ENCODE measurements at places on chromosomes 2 and 18. TPM values are rescaled to one million over a fixed set of nuclear protein-coding genes. Genes with fewer than 3 reads are reported as not detected.

- peaks cover 2% of the 10 kb centered on the region for H3K27me3 ChIP-seq
- H3K36me3 ChIP-seq, result no peaks in the 10 kb centered on the region
- no peak overlapping the region for H3K4me3 ChIP-seq
- H3K27ac ChIP-seq, result no peak overlapping the region
Observed at GRCh38 chr2:88827821-88828220, 136.3 kb downstream of the RPIA start.

GRCh38 chr2:156589381-156590079, 153.4 kb downstream of the GPD2 start:
- no peaks in the 10 kb centered on the region for H3K4me1 ChIP-seq
- no peak overlapping the region for H3K27ac ChIP-seq
- no peaks in the 10 kb centered on the region for H3K27me3 ChIP-seq

DNA sequence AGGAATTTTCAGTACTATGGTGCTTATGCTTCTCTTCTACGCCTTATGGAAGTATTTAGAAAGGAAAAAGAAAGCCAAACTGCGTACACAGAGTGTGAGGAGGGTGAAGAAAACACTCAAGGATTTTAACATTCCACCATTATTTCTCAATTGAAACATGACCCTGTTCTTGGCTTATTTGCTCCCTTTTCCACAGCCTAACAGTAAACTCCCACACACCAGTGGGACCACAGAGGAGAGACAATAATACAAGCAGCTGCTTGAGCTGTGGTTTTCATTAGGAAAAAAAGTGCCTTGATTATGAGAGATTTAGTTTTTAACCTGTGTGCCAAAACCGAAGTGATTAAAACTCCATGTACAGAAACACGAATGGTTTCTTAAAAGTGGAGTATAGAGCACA, 134.3 kb downstream of the MEP1B start:
- H3K4me1 ChIP-seq, result no peaks in the 10 kb centered on the region
- no peaks in the 10 kb centered on the region for H3K36me3 ChIP-seq

DNA sequence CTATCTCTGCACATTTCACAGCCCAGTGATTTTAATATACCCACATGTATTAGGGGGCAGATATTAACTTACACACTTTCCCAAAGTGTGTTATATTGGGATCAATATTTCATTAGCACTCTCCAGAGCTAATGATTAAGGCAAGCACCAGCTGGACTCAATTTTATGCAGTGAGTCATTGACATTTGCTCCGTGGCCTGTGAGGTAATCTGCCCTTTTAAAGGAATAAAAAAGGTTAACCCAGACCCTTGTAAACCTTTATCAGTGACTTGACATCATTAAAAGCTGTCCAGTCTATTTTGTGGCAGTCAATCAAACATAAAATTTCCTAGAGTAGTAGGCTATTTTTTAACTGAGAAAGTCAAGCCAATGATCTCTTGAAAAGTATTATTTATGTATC, 1870.4 kb upstream of the CELF4 start:
- H3K4me3 ChIP-seq, result no peak overlapping the region
- H3K36me3 ChIP-seq, result no peaks in the 10 kb centered on the region
- H3K27me3 ChIP-seq, result no peaks in the 10 kb centered on the region
- DNase-seq, result no peak
- H3K27ac ChIP-seq, result no peak overlapping the region

The SCYGR2 gene
- not detected for total RNA-seq

DNA sequence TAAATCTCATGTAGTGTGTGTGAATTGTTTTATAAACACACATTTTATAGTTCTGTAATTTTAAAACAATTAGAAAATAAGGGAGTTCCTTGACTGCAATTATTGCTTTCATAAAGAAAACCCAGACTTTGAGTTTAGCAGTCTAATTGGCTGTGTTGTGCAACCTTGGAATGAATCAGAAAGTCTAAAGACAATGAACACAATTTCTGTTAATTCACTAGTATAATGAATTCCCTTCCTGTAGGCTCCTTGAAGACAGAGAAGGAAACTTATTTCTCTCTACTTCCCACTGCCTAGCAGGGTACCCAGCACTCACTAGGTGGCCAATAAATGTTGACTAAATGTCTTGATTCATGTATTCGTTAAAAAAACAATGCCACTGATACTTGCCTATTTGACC, 79.9 kb downstream of the ANTXR1 start:
- no peaks in the 10 kb centered on the region for H3K36me3 ChIP-seq
- no peak for DNase-seq
- peaks cover 9% of the 10 kb centered on the region for H3K27me3 ChIP-seq
- H3K27ac ChIP-seq, result no peak overlapping the region
- H3K4me3 ChIP-seq, result no peak overlapping the region

The MAP3K19 gene
- total RNA-seq, result not detected

- H3K4me1 ChIP-seq, result peaks cover 6% of the 10 kb centered on the region
- H3K4me3 ChIP-seq, result no peak overlapping the region
- H3K27ac ChIP-seq, result no peak overlapping the region
- H3K36me3 ChIP-seq, result no peaks in the 10 kb centered on the region
Observed at GRCh38 chr2:173298536-173299097, 56.1 kb upstream of the CDCA7 start.

The SKOR2 gene
- not detected for total RNA-seq

The APLF gene
- 0.67 TPM for total RNA-seq

- no peaks in the 10 kb centered on the region for H3K27me3 ChIP-seq
- DNase-seq, result peak; percentile 73
- no peak overlapping the region for H3K4me3 ChIP-seq
- no peaks in the 10 kb centered on the region for H3K4me1 ChIP-seq
- H3K27ac ChIP-seq, result no peak overlapping the region
- H3K36me3 ChIP-seq, result no peaks in the 10 kb centered on the region
Observed at GRCh38 chr18:61581578-61582201, 248.5 kb downstream of the CDH20 start.

DNA sequence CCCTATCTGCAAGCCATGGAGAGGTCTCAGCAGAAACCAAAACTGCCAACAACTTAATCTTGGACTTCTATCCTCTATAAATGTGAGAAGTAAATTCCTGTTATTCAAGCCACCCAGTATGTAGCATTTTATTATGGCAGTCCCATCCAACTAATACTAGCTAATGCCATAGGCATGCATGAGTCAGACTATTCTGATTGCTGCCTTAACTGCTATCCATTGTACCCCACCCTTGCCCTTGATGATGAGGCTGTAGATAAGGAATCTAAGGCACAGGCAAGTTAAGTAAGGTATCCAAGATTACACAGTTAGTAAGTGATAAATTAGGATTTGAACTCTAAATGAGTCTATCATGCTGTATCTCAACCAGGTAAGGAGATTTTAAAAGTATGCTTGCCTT, 223.0 kb downstream of the UBE2E3 start:
- no peaks in the 10 kb centered on the region for H3K36me3 ChIP-seq
- no peak overlapping the region for H3K4me3 ChIP-seq
- H3K27ac ChIP-seq, result no peak overlapping the region
- no peak for DNase-seq

- H3K4me3 ChIP-seq, result no peak overlapping the region
- no peaks in the 10 kb centered on the region for H3K36me3 ChIP-seq
- DNase-seq, result no peak
- H3K4me1 ChIP-seq, result no peaks in the 10 kb centered on the region
- H3K27ac ChIP-seq, result no peak overlapping the region
- no peaks in the 10 kb centered on the region for H3K27me3 ChIP-seq
Observed at GRCh38 chr2:98356729-98357128, 10.5 kb downstream of the CNGA3 start.

- H3K4me1 ChIP-seq, result no peaks in the 10 kb centered on the region
- H3K4me3 ChIP-seq, result no peak overlapping the region
Observed at GRCh38 chr2:3751806-3752205, 48.4 kb downstream of the DCDC2C start.

DNA sequence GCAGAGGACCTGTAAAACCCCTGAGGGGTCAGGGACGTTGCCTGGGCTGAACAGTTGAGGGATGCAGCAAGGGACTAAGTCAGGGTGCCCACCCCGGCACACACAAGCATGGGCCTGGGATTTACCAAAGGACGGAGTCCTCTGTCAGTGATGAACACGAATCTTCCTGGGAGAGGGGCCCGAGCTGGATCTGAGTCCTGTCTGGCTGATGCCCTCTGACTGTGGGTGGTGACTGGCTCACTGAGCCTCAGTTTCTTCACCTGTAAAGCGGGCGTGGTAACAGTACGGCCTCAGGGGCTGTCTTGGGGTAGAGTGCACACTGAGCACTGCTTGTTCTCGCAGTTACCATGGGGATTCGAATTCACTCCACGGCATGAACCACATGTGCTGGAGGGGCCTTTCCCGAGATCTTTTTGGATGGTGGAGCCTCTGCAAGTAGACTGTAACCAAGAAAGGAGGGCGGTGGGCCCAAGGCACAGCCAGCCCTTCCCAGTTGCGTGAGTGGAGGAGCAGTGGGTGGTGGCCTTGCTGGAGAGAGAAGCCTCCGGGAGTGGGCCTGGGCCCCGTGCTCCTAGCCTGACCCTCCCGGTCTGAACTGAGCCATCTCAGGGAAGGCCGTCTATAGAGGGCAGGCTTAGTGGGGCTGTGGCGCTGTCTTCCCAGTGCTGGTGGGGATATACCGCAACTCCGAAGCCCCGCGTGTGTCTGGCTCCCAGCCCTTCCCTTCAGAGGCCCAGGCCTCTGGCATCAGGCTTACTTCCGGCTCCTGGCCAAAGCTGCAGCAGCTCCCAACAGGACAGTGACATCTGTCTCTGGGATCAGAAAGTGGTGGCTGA, 130.8 kb upstream of the HS6ST1 start:
- H3K36me3 ChIP-seq, result no peaks in the 10 kb centered on the region
- DNase-seq, result no peak
- H3K4me1 ChIP-seq, result peaks cover 15% of the 10 kb centered on the region

GRCh38 chr2:210956101-210956500, 399.7 kb downstream of the CPS1 start:
- DNase-seq, result no peak
- H3K27me3 ChIP-seq, result no peaks in the 10 kb centered on the region
- no peak overlapping the region for H3K4me3 ChIP-seq
- H3K36me3 ChIP-seq, result no peaks in the 10 kb centered on the region
- no peaks in the 10 kb centered on the region for H3K4me1 ChIP-seq

The ARHGAP25 gene
- total RNA-seq, result 13.2 TPM

- no peaks in the 10 kb centered on the region for H3K4me1 ChIP-seq
- no peaks in the 10 kb centered on the region for H3K36me3 ChIP-seq
- no peak overlapping the region for H3K4me3 ChIP-seq
- no peak for DNase-seq
- no peaks in the 10 kb centered on the region for H3K27me3 ChIP-seq
Observed at GRCh38 chr2:204023088-204023487, 86.5 kb downstream of the ICOS start.

DNA sequence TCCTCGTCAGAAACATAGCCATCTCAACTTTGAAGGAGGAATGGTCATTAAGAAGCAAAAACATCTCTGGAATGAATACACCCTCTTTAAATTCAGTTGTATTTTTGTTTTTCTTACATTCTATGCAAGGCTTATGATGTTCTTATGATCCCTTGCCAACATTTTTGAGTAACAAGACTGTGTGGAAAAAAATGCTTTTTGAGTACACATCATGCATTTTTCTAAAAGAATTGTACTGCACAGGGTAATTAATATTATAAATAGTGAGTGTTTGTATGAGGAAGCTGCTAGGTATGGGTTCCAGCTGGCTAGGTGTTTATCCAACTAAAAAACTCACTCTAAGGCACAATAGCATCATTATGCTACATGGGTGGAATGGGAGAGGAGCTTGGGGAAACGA, 59.0 kb upstream of the SPATS2L start:
- no peaks in the 10 kb centered on the region for H3K27me3 ChIP-seq
- H3K4me3 ChIP-seq, result no peak overlapping the region
- H3K27ac ChIP-seq, result no peak overlapping the region
- no peaks in the 10 kb centered on the region for H3K4me1 ChIP-seq

- no peak overlapping the region for H3K4me3 ChIP-seq
- no peaks in the 10 kb centered on the region for H3K27me3 ChIP-seq
- H3K27ac ChIP-seq, result no peak overlapping the region
- H3K4me1 ChIP-seq, result no peaks in the 10 kb centered on the region
- H3K36me3 ChIP-seq, result no peaks in the 10 kb centered on the region
Observed at GRCh38 chr18:8980496-8980895, 122.0 kb upstream of the NDUFV2 start.

- no peaks in the 10 kb centered on the region for H3K4me1 ChIP-seq
- H3K27me3 ChIP-seq, result no peaks in the 10 kb centered on the region
- no peak for DNase-seq
- H3K27ac ChIP-seq, result no peak overlapping the region
Observed at GRCh38 chr2:82839036-82839435, 1620.0 kb downstream of the SUCLG1 start.

The RALB gene
- total RNA-seq, result 30.9 TPM

DNA sequence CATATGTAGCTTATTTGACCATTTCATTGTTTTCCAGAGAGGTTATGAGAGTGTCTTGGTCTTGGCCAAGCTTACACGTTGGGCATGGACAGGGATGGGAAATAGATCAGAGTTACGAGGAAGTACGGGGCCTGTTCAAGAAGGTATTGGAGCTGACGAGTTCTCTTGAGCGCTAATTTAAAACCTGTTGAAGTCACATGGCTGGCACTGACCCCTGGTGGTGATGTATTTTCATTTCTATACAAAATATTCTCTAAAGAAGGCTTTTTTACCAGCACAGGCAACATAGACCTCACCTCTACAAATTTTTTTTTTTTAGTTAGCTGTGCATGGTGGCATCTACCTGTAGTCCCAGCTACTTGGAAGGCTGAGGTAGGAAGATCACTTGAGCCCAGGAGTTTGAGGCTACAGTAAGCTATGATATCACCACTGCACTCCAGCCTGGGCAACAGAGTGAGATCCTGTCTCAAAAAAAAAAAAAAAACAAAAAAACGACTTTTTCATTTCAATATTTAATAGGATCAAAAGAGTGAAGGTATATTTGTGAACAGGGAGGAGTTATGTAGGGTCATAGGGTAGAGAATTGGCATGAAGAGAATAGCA, 19.6 kb downstream of the UGP2 start:
- DNase-seq, result peak; percentile 44
- H3K36me3 ChIP-seq, result peaks cover 80% of the 10 kb centered on the region
- H3K27ac ChIP-seq, result no peak overlapping the region
- H3K27me3 ChIP-seq, result no peaks in the 10 kb centered on the region
- no peak overlapping the region for H3K4me3 ChIP-seq
- H3K4me1 ChIP-seq, result no peaks in the 10 kb centered on the region

GRCh38 chr2:57180042-57180567, 866.5 kb upstream of the VRK2 start:
- no peaks in the 10 kb centered on the region for H3K36me3 ChIP-seq
- no peak for DNase-seq
- no peaks in the 10 kb centered on the region for H3K4me1 ChIP-seq
- H3K4me3 ChIP-seq, result no peak overlapping the region

- no peaks in the 10 kb centered on the region for H3K36me3 ChIP-seq
- H3K27me3 ChIP-seq, result no peaks in the 10 kb centered on the region
- H3K27ac ChIP-seq, result no peak overlapping the region
Observed at GRCh38 chr2:142112757-142113221, 18.0 kb downstream of the LRP1B start.

DNA sequence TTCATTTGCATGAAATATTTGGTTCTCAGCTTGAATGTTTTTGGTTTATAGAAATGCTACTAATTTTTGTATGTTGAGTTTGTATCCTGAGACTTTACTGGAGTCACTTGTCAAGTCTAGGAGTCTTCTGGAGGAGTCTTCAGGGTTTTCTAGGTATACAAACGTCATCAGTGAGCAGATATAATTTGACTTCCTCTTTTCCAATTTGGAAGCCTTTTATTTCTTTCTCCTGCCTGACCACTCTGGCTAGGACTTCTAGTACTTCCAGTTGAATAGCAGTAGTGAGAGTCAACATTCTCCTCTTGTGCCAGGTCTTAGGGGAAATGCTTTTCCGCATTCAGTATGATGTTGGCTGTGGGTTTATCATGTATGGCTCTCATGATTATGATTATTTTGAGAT, 55.4 kb upstream of the THUMPD2 start:
- DNase-seq, result no peak
- H3K27ac ChIP-seq, result no peak overlapping the region
- H3K4me3 ChIP-seq, result no peak overlapping the region
- H3K4me1 ChIP-seq, result peaks cover 7% of the 10 kb centered on the region
- H3K27me3 ChIP-seq, result no peaks in the 10 kb centered on the region

The CHRND gene
- not detected for total RNA-seq

Measured in K562 (cell line).